Type B pancreatic cell (in vitro differentiated cells): ENCODE measurements at places on chromosomes 2 and 18. TPM values are rescaled to one million over a fixed set of nuclear protein-coding genes. Genes with fewer than 3 reads are reported as not detected.

Gene SLC19A3
- total RNA-seq, result 6.4 and 20.5 TPM in 2 replicates

DNA sequence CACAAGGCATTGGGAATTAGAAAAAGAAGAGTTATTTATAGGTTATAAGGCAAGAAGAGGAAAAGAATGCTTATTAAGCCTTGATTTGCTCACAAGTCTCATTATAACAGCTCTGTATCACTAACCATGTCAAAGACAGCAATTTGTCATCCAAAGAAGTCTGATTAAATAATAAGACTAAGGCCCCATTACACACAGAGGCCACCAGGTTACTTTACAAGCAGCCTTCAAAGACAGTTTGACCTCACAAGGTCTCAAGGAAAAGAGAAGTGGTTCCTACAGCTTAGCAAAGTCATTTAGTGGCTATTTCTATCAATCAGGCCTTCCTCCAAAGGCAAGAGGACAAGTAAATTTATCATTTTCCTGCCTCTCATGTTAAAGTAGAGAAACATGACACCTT lies 188.5 kb downstream of the MBD2 start:
- H3K4me1 ChIP-seq, result no peaks in the 10 kb centered on the region
- no peak overlapping the region for H3K4me3 ChIP-seq
- DNase-seq, result no peak
- H3K36me3 ChIP-seq, result no peaks in the 10 kb centered on the region

Gene IRS1
- total RNA-seq, result 16.0 and 25.9 TPM in 2 replicates

DNA sequence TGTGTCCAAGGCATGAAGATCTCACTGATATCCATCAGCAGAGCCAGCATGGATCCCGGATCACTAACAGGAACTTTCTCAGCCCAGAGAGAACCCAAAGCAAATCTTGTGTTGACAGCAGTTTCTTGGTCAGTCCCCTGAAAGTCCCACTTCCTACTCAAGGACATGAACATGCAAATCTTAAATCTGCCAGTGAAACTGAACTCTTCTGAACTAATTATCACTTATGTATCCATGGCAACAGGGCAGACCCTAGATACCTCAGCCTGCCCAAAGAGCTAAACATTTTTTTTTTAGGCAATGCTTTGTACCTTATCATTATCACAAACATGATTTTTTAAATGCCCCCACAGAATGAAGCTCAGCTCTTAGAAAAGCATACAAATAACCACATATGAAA lies 127.8 kb upstream of the DDX18 start:
- H3K4me1 ChIP-seq, result no peaks in the 10 kb centered on the region
- H3K36me3 ChIP-seq, result no peaks in the 10 kb centered on the region
- H3K27ac ChIP-seq, result no peak overlapping the region
- no peak overlapping the region for H3K4me3 ChIP-seq
- H3K27me3 ChIP-seq, result no peaks in the 10 kb centered on the region

Gene GAREM2
- 3.1 and 16.9 TPM in 2 replicates for total RNA-seq

Gene GALR1
- 0.07 and 0.14 TPM in 2 replicates for total RNA-seq

Gene KCNJ3
- 6.0 and 11.7 TPM in 2 replicates for total RNA-seq

Gene XDH
- 2.5 and 7.7 TPM in 2 replicates for total RNA-seq

Gene CXCR1
- not detected in 2 replicates for total RNA-seq

Gene AQP12A
- total RNA-seq, result 0.97 TPM in 1 of 2 replicates, not detected in the other

GRCh38 chr2:132943829-132944228 lies 273.8 kb upstream of the LYPD1 start:
- no peaks in the 10 kb centered on the region for H3K36me3 ChIP-seq
- peaks cover 20% of the 10 kb centered on the region for H3K4me1 ChIP-seq

DNA sequence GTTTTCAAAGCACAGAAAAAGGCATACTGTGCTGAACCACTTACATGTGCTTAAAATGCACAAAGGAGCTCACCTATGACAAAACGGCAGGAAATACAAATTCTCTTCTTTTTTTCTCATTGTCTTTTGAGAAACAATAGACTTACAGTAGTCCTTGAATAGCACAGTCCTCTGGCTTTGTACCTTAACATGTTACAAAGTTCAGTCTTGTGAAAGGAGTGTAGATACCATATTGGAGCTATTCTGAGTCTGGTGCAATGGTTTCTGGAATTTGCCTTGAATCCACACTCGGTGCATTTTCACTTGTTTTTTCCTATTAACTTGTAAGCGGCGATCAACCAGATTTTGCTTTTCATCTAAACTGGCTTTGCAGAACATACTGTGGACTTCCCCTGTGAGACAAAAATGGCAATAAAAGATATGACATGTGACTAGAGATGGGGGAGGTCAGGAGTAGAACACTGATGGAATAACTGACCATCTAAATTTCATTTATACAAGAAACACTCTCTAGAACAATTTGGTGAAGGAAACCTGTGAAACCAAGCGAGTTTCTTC lies 109.7 kb downstream of the METTL8 start:
- DNase-seq, result no peak
- no peak overlapping the region for H3K27ac ChIP-seq
- H3K4me1 ChIP-seq, result peaks cover 7% of the 10 kb centered on the region
- H3K27me3 ChIP-seq, result no peaks in the 10 kb centered on the region
- H3K36me3 ChIP-seq, result peaks cover 26% of the 10 kb centered on the region
